ENCODE measurements at places on chromosomes 11 and 22.

DNA sequence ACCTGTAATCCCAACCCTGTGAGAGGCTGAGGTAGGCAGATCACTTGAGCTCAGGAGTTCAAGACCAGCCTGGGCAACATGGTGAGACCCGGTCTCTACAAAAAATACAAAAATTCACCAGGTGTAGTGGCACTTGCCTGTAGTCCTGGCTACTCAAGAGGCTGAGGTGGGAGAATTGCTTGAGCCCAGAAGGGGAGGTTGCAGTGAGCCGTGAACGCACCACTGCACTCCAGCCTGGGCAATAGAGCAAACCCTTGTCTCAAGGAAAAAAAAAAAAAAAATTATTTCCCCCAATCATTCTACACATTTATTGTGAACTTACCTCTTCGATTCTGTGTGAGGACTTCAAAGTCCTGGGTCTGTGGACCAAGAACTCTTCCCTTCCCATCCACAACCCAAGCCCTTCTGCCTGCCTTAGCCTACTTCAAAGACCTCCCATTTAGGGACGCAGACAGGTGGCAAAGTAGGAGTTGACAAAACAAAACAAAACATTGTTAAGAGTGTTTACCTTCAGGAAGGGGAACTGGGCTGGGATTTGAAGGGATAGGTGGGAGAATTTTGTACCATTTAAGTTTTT is 3.8 kb upstream of the WEE1 start:
- no peak for DNase-seq

DNA sequence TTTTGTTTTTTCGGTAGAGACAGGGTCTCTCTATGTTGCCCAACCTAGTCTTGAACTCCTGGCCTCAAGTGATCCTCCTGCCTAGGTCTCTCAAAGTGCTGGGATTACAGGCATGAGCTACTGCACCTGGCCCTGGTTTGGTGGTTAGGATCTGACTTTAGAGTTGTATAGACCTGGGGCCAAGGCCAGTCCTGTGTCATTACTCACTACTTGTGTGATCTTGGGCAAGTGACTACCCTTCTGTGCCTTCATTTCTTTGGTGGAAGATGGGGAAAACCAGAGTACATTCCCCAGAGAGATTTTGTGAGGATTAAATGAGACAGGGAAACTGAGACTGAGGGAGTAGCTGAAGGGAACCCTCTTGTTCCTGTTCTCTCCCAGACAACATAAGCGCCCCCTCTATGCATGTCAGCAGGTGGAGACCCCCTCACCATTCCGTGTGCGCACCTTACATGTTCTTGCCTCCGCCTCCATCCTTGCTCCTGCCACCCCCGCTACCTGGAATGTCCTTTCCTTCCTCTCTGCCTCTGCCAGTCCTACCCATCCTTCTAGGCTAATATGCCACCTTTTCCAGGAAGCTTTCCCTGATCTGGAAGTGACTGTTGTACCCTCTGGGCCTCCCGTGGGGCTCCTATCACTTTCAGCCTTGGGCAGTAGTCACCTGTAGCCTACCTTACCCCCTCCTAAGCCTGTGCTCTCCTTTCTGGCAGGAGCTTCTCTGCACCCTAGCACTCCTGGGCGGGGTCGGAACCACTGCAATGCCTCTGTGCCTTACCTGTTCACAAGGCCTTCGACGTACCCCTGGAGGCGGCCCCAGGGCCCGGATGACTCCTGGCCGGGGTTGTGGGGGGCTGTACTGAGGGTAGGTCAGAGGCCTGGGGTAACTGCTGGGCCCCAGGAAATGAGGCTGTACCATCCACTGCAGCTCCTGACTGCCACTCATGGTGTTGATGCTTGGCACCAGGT is 3.9 kb downstream of the FOSL1 start:
- DNase-seq, result no peak

GRCh38 chr11:111586388-111586831 is 15.8 kb upstream of the SIK2 start:
- peak; percentile 21 for DNase-seq

- no peak for DNase-seq
These were observed 753 bp downstream of the PTPN5 start for GRCh38 chr11:18790883-18791206.

DNA sequence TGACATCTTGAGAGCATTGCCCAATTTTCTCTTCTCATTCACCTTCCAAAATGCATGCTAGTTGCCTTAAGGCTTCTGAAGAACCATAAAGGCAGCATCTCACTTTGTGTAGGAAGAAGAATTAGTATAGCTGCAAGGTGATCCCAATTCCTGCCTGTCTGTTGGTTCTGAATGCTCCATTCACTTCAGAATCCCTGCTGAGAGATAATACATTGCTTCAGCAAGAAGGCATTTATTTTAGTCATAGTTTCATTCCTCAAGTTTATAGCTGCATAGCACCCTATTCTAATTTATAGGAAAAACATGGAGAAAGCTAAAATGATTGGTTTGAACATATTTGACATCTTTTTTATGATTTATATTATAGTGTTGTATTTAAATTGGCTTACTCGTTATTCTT is 181.3 kb downstream of the METTL15 start:
- no peak for DNase-seq

GRCh38 chr11:7485186-7486097 is at the start of gene OLFML1:
OLFML1 (plus strand) TSS chr11:7485506; CDS start chr11:7485876, 370 bp downstream.
- no peak for DNase-seq

GRCh38 chr11:96028746-96029145 is 104.8 kb upstream of the MTMR2 start:
- DNase-seq, result no peak

GRCh38 chr22:36828815-36829214 is 12.0 kb upstream of the PVALB start:
- no peak for DNase-seq

DNA sequence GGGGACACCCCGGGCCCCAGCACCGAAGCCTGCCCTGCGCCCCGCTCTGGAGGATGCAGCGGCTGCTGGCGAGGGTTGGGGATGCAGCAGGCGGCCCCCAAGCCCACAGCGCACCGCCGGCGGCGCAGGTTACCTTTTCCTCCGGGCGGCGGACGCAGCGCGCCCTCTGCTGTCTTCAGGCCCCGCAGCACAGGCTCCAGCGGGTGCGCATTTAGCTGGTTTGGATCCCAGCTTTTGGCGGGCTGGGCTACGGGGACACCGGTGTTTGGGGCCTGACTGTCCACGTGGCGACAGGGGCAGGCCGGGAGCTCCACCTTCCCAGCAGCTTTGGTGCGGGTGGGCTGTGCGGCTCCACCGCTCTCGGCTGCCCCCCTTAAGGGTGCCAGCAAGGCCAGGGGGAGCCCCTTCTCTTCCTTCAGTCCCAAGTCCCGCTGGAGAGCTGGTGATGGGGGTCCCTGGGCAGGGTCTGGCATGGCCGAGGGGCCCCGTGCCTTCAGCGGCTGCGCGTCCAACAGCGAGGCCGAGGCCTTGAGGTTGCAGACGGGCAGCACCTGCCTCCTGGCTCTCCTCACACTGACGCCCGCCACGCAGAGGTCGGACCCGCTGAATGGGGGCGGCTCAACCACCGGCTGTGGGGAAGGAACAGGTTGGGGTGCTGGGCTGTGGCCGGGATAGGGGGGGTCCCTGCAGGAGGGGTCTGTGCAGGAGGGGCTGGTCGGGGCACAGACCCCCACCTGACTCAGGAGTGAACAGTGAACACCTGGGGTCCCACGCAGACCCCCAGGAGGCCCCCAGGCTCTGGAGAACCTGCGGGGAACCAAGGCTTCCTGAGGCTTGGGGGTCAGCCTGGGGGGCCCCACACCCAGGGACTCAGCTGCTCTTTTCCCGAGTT is 18.0 kb upstream of the IL17REL start:
- DNase-seq, result peak; percentile 87

DNA sequence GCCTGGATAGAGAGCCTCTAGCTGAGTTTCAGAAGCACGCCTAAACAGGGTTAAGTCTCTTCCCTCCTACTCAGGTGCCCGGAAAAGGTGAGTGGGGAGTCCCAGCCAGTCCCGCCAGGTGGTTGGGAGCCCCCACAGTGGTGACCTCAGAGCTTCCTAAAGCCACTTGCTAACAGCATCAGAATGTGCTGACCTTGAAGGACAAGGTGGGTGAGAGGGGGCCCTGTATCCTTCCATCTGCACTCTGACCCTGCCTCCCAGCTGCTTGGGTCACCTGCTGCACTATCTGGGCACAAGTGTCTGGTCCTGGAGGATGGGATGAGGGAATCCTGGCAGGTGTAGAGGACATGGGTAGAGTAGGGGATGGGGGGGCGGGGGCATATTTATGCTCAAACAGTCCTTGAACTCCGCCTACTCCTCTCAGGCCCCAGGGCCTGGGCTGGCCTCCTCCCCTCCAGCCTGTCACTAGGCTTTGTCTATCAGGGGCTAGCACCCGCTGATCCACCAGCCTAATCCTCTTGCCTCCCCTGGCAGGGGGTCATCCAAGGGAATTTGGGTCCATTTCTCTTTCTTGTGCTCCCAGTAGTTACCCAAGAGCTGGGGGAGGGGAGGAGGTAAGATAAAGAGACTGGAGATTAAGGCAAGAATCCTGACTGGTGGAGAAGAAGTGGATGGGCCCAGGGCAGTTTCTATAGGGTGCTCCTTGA is 3.4 kb downstream of the USP2 start:
- no peak for DNase-seq

GRCh38 chr11:43376594-43376993 is 17.9 kb downstream of the TTC17 start:
- DNase-seq, result no peak

DNA sequence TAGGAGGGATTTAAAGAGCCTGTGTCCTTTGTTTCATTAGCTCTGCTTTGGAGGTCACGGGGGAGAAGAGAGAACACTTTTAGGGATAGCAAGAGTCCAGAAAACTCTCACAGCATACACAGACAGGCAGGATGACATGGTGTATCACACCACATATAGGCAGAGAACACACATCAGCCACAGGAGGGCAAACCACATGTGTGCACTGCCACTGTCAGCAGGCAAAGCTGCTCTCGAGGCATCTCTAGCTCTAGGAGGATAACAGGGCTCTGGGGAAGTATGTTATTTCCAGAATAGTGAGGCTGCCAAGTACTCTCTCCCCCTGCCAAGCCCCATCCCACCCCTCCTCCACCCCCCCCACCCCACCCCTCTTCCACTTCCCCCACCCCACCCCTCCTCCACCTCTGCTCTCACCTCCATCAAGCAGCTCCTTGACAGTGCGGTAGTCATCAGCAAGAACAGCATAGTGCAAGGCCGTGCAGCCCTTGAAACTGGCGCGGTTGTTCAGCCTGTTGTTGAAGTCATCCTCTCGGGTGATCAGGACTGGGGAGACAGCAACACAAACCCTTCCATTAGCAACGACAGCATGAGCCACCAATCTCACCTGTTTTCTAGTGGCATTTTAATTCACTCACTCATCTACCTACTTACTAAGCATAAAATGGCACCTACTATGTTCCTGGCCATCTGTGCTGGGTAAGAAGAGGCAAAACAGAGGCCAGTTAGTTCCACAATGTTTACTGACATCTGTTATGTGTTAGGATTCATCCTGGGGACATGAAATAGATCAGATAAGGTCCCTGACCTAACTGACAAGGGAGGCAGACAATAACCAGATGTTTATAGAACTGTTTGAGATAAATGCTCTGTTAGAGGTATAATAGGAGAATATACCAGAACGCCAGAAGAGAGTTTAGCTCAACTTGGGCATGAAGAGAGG is 75.6 kb downstream of the CLPB start:
- no peak for DNase-seq

- DNase-seq, result no peak
These were observed 7.5 kb downstream of the LRRC56 start for GRCh38 chr11:544817-545166.

- DNase-seq, result peak; percentile 80
These were observed 28.8 kb upstream of the MOB2 start for GRCh38 chr11:1515082-1516060.

DNA sequence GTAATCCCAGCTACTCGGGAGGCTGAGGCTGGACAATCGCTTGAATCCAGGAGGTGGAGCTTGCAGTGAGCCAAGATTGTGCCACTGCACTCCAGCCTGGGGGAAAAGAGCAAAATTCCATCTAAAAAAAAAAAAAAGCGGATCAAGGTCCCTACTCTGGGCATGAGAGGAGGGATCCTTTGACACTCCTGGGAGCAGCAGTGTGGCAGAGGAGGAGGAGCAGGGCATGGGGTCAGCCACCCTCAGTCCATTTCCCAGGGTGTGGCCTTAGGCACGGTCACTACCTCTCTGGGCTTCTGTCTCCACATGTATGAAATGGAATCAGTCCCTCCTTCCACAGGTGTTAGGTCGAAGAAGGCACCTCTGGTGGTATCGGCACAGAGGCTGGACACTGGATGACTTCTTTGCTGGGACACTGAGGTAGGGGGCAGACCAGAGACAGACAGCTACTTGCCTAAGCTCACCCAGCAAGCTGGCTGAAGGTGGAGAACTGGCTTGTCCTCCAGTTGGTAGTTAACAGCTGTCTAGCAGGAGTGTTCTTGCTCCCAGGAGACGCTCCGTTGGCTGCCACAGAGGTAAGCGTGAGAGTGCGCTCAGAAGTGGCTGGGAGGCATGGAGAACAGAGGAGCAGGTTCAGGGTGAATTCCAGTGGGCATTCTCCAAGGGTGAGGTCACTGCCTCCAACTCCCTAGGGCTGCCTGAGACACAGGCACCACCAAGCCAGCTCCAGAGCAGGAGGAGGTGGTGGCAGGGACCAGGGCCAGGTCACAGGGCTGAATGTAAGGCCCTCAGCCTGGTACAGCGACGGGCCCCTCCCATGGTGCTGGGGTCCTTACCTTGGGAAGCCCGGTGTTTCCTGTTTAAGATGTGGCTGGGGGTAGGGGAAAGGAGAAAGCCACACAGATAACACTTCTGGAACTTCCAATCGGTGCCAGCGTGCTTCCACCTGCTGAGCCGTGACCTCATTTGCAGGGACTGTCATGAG is 19.5 kb downstream of the TXN2 start:
- no peak for DNase-seq

All from naive thymus-derived CD8-positive, alpha-beta T cell (primary cell).